Activated CD8-positive, alpha-beta memory T cell treated with anti-CD3 and anti-CD28 coated beads for 1 hour (primary cell): ENCODE measurements at places on chromosomes 5 and 9.

GRCh38 chr9:111939322-111939721, 42.7 kb downstream of the UGCG start:
- no peak for DNase-seq

- no peak for DNase-seq
These were observed 29.0 kb upstream of the MYORG start for GRCh38 chr9:34405719-34406118.

DNA sequence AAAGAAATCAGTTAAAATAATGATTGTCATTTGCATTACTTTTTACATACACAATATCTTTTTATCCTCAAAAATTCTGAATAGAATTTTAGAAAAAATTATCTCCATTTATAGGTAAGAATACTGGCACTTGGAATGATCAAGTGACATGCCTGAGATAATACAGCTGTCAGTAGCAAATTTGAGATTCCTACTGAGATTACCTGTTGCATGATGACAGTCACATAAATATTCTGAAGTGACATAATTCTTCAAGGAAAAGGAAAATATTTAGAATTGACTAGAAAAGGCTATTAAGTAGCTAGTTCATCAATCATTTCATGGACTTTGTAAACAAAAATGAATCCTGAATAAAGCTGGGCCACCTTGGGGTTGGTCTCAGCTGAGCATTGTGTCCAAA, 15.2 kb upstream of the ENC1 start:
- no peak for DNase-seq

GRCh38 chr5:27062451-27062850, 24.1 kb upstream of the CDH9 start:
- no peak for DNase-seq

DNA sequence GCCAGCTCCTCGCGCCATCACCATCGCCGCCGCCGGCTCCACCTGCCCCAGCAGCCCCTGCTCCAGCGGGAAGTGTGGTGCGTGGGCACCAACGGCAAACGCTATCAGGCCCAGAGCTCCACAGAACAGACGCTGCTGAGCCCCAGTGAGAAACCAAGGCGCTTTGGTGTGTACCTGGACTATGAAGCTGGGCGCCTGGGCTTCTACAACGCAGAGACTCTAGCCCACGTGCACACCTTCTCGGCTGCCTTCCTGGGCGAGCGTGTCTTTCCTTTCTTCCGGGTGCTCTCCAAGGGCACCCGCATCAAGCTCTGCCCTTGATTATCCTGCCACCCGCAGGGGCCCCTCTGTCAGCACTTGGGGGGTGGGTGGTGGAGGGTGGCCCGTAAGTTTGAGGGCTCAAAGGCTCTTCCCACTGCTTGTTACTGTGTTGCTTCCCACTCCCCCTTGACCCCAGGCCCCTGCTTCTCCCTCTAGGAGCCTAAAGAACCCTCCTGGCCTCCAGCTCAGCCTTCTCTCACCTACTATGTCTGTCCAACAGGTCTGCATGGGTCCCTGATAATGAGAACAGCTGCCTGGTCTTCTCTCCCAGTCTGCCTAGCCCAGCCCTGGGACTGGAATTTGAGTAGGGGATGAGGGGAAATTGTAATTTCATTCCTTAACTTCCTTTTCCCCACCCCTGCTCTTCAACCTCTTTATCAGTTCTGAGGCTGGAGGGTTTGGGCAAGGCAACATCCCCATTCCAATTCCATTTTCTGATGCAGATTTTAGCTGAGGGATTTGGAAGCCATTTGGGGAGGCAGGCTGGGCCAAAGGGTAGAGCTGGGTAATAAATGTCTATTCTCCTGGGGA, 9.0 kb downstream of the RACK1 start:
- no peak for DNase-seq
